Left lobe of liver (tissue), 2 donors: ENCODE measurements at places on chromosomes 6 and 20. TPM values are rescaled to one million over a fixed set of nuclear protein-coding genes. Genes with fewer than 3 reads are reported as not detected.

DNA sequence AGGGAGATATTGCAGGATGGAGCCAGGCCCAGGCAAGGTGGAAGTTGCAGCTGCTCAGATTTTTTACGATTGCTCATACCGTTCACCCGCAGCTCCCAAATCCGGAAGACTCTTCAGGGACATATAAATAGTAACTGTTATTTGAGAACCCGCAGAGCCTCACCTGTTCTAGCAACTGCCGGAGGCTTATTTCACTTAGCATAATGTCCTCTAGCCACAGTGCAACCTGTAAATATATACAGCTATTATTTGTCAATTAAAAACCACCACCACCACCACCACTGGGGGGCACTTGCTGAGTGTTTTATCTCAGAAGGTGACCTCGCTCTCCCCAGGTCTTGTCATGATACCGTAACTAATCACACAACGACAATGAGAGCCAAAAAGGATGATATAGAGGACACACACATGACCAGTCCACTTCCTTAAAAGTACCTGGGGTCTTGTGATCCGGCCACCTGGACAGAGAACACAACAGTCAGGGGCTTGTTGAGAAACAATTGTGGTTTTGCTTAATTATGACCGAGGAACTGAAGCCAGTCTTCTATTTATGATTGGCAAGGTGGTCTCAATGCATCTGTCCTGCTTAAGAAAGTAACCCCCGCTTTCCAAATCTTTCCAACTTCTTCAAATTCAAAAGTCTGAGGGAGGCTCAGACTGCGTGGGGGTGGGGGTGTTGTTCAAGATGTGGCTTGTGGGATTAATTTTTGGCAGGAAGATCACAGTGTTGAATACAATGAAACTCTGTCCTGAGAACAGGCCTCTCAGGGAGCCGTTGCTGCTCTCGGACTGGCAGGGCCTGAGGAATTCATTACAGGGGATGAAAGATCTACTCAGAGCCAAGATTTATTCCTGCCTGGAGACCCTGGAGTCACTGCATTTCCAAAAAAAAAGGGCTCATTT lies 107.7 kb upstream of the PRND start:
- no peak for DNase-seq

GRCh38 chr20:37151529-37151928 lies 27.6 kb upstream of the RPN2 start:
- DNase-seq, result no peak

DNA sequence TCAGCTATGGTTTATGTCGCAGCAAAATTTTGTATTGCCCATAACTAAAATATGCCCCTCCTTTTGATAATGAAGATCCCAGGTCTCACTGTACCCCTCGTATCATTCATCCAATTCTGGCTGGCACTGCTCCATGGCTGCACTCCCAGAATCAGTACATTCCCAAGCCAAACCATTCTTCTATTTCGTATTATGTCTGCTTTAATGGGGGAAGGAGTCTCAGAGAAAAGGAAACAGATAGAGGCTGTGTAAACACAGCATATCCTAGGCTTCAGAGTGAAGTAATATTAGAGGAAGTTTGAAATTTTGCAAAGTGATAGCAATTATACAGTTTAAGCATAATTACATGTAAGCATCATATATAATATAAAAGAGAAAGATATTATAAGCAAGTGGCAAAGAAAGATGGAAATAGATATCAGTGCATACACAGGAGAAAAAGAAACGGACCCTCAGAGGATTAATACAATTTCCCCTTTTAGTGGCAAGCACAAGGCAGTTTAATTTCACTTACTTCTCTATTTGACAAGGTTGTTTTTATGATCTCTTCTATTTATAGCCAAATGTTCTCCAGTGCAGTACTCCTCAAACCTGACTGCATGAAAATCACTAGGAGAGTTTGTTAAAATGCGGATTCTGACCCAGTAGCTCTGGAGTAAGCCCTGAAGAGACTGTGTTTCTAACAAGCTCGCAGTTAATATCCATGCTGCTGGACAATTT lies 56.5 kb upstream of the TENT5A start:
- no peak for DNase-seq

DNA sequence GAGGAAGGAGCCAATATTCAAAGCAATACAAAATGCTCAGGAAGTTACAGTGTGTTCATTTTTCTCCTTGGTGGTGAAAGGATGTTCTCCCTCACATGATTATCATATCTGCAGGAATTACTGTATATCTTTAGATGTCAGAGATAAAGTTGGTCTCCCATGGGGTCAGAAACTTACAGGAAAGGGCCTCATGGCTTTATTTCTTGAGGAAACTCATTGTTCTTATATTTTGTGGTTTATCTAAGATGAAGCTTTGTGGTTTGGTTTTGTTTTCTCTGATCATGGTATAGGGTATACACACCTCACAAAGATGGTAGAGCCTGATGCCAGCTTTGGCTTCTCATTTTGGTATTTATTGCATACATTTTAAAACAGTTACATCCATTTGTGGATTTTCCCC lies 100.5 kb upstream of the STXBP5 start:
- no peak for DNase-seq

- no peak for DNase-seq
Observed at GRCh38 chr20:34941226-34941625, 14.4 kb downstream of the GSS start.

- no peak for DNase-seq
Observed at GRCh38 chr6:34237316-34237721, 646 bp downstream of the HMGA1 start.

- DNase-seq, result no peak
Observed at GRCh38 chr6:42279966-42280629, 62.4 kb upstream of the MRPS10 start.

DNA sequence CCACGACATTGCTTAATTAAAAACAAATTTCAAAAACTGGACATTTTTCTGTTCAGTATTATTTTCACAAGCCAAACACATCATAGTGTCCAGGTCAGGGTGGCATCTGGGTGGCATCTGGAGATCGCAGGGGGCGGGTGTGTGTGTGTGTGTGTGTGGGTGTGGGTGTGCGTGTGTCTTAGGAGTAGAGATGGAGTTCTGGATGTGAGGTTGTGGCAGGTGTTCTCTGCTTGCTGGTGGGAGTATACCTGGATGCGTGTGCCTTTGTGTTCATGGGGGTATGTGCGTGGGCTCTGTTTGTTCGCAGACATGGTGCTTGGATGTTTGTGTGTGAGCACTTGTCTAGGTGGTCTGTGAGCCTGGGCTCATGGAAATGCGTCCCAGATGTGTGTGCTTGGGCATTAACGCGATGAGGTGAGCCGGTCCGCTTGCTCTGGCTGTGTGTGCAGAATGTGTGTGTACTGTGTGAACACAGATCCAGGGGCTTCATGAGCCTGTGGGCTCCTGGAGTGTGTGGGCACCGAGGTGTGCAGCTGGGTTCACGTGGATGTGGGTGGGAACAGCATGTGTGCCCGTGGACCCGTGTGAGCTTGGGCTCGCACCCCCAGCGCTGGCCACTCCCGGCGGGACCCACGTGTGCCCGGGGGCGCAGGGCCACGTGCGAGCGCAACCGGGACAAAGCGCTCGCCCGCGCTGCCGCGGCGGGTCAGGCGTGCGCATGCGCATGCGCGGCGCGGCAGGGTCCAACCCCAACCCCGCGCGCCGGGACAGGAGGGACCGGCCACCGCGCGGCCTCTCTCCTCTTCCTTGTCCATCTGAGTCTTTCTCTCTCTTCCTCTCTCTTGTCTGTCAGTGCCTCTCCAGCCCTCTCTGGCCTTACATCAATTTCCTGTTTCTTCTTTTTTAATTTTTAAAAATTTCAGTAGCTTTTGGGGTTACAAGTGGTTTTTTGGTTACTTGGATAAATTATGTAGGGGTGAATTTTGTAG lies 60.4 kb downstream of the SRC start:
- DNase-seq, result no peak

- DNase-seq, result no peak
Observed at GRCh38 chr20:23363257-23363649, 1.3 kb downstream of the GZF1 start.

- no peak for DNase-seq
Observed at GRCh38 chr20:44358776-44359175, 3.3 kb downstream of the HNF4A start.

DNA sequence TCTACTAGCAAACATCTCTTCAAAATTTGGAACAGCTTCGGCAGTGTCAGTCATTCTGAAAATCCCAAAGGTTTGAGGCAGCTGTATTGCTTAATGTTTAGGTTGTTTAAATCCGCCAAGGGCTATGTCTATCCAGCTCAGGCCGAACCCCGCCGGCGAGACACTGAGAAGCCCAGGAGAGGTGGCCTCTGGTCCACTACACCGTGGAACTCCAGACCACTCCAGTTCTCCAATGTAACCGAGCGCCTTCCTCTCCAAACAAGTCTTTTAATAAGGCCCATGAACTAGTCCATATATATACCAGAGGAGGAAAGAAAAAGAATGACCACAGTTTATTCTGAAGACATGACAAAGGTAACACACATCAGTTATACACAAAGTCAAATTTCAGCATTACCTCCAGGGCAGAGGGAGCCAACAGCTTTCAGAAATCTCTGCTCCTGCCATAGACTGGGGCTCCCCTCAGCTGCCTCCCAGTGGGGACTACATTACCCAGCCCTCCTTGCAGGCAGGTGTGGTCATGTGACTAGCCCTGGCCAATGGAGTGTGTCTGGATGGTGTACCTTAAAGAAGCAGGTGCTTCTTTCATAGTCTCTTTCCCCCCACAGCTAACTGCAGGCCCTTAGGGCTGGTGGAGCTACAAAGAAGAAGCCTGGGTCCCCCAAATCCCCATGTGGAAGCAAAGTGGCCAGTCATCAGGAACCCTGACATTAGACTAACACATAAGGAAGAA lies at the start of gene RAMACL:
TSS of gene RAMACL (minus strand) at position 255 of the 733 bp plus-strand sequence. CDS start at position 54, 201 bp downstream.
- no peak for DNase-seq

DNA sequence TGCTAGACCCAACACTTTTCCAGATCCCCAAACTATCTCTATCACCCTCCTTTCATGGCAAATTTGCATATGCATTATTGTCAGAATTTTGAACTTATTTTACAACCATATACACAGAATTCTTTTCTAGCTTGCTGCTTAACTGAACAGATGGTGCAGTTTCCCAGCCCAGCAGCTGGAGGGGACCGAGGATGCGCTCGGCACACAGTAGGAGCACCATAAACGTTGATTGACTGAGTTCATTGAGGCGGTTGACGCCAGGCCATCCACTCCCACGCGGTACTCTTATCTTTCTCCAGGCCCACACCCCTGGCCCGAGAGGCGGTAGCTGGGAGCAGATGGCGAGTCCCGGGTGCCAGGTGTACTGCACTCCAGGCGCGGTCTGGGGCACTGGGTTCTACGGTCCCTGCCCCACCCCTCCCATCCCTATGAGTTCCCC lies 6.8 kb upstream of the SOX4 start:
- DNase-seq, result no peak

- no peak for DNase-seq
Observed at GRCh38 chr20:52619671-52620070, 352.5 kb upstream of the TSHZ2 start.

- no peak for DNase-seq
Observed at GRCh38 chr6:4397307-4397706, 261.9 kb upstream of the ECI2 start.

DNA sequence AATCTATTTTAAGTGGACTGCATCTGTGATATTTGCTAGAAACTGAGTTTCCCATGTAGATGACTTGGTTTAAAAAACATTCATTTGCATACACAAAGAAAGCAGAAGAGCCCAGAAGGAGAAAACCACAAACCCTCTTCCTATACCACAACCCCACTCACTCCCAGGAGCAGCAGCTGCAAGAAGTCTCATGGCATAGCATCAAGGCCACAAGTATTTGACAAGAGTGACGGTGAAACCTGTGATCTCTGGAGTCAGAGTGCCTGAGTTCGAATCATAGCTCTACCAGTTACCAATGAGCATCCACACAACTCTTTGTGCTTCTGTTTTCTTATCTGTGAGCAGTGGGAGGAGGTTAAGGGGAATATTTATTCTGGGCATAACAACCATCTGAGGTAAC lies 44.7 kb upstream of the SIRPG start:
- DNase-seq, result no peak

DNA sequence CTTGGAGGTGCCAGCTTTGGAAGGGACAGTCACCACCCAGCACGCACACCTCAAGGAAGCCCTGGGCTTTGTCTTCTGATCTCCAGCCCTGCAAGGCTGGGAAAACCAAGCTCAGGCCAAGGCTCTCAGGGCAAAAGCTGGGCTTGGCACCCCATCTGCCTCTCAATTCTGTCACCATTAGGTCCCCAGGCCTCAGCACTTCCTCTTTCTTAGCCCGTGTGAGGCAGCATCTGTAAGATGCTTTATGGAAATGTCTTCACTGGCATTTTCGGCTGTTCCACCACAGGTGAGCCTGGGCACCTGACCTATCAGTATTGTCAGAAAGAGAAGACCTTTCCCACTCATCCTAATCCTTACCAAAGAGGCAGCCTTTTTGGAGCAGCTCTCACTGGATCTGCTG lies 24.6 kb downstream of the GMEB2 start:
- no peak for DNase-seq

GRCh38 chr6:34301408-34301807 lies 52.6 kb upstream of the SMIM29 start:
- no peak for DNase-seq

DNA sequence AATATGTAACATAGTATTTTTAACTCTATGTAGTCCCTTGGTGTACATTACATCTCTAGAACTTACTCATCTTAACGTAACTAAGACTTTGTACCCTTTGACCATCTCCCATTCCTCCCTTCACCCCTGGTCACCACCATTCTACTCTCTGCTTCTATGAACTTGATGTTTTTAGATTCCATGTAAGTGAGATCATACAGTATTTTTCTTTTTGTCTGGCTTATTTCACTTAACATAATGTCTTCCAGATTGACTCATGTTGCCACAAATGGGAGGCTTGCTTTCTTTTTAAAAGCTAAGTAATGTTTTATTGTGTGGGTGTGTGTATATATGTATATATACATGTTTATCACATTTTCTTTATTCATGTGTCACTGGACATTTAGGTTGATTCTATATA lies 55.8 kb downstream of the TMEM200A start:
- no peak for DNase-seq

- DNase-seq, result no peak
Observed at GRCh38 chr6:151440498-151440897, 11.4 kb downstream of the RMND1 start.

- DNase-seq, result no peak
Observed at GRCh38 chr6:75204959-75205775, 686 bp downstream of the COL12A1 start.

C6orf58 gene
- not detected for total RNA-seq

MAD2L1BP gene
- total RNA-seq, result 9.8 TPM

PCK1 gene
- total RNA-seq, result 1,004 TPM

MCHR2 gene
- total RNA-seq, result not detected

RFX6 gene
- not detected for total RNA-seq

EFCAB8 gene
- 0.15 TPM for total RNA-seq

MYBL2 gene
- total RNA-seq, result 0.63 TPM
